ENCODE measurements at places on chromosomes 16 and 17.

DNA sequence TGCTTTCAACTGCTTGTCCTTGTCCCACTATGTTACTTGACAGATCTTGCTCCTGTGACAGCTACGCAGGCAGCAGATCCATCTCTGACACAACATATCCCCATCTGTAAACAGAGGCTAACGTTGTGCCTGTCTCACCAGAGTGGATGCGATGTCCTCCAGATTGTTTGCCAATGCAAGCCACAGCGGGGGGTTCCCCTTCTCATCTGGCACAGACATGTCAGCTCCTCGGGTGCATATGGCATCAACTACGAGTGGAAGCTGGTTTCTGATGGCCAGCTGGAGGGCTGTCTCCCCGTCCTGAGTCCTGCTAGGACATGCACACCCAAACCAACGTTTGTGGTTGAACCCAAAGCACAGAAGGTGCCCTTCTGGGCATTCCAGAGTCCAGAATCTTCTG lies 39.0 kb downstream of the CYB5D2 start:
- no peak for DNase-seq

DNA sequence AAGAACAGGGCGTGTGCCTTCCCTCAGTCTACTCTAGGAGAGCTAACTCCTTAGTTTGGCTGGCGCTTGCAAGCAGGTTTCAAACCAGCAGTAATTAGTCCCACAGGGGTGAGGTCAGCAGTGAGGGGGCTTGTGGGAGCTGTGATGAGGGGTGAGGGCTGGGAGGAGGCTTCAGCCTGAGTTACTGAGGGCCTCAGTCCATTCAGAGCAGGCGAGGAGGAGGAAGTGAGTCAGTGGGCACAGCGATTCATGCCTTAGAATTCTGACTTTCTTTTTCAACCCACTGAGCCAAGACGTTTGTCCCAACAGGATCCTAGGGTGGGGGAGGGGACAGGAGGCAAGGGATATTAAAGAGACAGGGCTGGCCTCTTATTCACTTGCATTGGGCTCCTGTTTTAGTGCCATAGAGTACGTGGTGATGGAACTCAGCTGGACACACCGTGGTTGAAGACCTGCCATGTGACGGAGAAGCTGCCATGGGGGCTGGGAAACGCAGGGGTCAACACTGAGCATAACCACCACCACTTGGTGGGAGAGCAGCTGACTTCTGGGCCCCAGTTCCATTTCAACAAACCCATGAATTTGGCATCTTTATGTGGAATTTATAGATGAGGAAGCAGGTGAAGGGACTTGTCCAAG lies 8.3 kb upstream of the ITGA3 start:
- no peak for DNase-seq

GRCh38 chr17:76935331-76935730 lies 67.1 kb downstream of the MGAT5B start:
- no peak for DNase-seq

- no peak for DNase-seq
Measured at GRCh38 chr17:70829876-70830275, 660.5 kb downstream of the KCNJ2 start.

DNA sequence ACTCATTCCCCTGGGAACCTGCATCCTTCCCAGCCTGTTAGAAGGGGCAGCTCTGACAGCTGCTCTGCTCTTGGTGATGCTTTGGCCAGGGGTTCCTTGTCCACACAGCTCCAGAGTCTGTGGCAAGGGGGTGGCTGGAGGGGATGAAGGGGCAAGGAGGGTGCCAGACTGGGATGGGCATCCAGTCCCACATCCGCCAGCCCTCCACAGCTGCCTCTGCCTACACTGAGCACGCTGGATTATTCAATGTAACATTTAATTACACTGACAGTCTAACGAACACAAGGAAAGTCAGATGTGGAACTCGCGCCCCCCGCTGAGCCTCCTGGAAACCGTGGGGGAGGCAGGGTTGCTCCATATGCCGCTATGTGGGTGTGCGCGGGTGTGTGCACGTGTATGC lies 101.1 kb downstream of the C16orf78 start:
- no peak for DNase-seq

DNA sequence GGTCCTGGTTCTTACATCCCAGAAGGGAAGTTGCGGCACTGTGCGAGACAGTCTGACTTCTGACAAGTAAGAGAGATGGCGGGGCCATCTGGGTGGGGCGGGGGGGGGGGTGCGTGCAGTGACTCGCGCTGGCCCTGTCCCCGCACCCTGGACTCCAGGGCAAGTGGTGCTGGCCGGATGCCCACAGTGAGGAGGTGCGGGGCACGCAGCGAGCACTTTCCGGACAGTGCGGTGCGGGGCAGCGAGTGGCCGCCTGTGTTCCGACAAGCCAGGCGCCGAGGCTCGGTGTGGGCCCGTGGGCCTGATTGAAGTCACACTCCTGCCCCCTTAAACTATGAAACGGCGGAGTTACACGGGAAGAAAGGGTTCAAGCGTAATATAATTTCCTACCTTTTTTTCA lies 106.4 kb downstream of the BANP start:
- no peak for DNase-seq

DNA sequence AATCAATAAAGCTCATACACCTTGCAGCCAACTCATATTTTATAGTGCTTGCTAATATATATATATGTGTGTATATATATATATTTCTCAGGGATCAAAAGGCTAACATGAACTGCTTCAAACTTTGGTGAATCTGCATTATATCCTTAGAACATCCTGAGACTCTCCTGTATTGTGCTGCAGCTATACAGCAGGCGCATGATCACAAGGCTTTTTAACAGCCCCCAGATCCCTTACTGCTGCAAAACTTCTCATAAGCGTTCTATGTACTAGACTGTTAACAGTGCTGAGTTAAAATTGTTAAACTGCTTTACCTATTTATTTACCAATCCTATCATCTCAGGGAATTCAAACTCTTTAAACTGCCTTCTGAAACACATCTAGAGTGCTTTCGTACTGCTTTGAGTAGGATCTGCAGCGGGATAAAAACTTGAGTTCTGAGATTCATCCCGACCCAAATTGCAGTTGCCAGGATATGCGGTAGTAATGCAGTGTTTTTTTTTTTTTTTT lies 1.3 kb downstream of the GPATCH8 start:
- DNase-seq, result no peak

DNA sequence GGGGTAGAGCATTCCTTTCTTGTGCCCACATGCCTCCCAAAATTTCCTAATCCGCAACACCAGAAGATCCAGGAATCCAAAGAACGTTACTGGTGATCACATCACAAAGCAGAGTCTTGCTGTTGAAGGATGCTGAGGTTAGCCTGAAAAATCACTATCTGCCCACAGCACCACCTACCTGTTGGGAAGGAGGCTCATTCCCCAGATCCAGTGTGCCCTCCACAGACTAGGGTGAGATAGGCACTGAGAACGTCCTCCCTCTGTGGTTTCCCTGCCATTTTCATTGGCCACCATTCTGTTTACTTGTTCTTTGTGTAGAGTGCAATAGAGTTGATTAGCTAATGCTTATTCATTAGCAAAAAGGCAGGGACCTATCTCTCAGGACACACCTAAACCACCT lies 30.3 kb downstream of the RCVRN start:
- no peak for DNase-seq

DNA sequence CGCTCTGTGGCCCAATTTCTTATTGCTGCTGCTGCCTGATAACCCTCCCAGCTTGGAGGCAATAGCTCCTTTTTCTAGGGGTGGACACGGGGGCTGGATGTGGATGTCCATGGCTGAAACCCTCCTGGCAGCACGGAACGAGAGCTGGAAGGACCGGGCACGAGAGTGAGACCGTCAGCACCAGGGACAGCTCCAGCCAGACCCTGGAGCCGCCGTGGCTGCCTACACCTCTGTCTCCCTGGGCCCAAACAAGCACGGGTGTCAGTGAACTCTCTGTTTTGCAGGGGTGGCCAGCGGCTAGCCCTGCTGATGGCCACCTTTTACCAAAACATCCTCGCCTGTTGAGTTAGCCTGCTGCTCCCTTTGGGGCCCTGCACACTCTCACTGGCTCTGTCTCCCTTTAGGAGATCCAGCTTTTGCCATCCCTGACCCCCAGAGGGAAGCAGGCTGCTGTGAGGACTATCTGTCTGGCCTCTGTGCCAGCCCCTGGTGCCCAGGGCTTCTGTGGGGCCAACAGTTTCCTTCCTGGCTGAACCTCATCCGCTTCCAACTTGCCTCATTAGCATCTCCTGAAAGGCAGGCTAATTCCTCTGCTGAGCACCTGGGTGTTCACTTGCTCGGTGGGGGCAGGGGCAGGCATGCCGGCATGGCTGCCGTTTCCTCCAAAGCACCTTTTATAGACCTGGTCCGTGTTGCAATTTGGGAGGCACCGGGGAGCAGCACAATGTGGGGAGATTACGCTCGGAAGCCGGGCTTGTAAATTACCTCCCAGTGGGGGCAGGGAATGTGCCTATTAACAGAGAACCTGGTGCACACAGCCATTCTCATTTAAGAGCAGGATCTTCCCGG lies 118.1 kb downstream of the ENGASE start:
- DNase-seq, result no peak

GRCh38 chr17:9958586-9959281 lies 53.7 kb upstream of the RCVRN start:
- DNase-seq, result no peak

GRCh38 chr17:68792042-68792685 lies 163.0 kb downstream of the ABCA8 start:
- DNase-seq, result no peak

DNA sequence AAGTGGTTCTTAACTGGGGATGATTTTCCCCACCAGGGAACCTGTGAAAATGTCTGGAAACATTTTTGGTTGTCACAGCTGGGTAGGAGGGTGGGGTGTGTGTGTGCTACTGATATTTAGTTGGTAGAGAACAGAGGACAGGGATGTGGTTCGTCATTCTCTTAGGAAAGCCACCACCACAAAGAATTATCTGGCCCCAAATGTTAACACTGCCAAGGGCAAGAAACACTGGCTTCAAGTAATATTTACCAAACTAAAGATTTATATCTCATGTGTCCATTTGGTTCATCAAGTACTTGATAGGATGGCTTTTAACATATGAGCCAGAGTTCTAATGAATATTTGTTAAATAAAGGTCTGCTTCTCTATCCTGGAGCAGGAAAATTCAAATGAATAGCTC lies 19.5 kb downstream of the MPHOSPH6 start:
- no peak for DNase-seq

- DNase-seq, result no peak
Measured at GRCh38 chr16:54282202-54282927, 4.2 kb downstream of the IRX3 start.

Data from NCI-H1092 treated with DMSO at 0.1 percent for 48 hours (cell line).